Kidney glomerular epithelial cell (primary cell): ENCODE measurements at places on chromosomes 5 and 9.

- DNase-seq: no peak
These were observed 264.5 kb upstream of the ELAVL2 start for GRCh38 chr9:24090566-24090965.

GRCh38 chr9:14554886-14555285 lies 138.3 kb downstream of the ZDHHC21 start:
- no peak for DNase-seq

DNA sequence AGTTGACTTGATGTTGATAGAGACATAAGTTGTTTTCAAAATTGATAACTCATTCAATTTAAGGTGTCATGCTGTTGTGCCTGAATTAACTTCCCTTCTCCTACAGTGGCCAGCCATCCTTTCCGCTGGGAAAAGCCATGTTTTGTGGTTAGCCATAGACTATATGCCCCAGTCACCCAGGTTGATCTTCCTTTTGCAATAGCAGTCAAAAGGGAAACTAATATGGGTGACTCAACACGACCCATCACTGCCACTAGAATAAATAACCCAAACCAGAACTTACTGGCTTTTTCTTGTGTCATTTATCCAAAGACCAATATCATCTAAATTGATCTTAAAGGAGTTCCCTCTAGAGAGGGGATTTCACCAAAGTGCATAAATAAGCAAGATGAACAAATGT lies 87.4 kb downstream of the PTCD2 start:
- no peak for DNase-seq

DNA sequence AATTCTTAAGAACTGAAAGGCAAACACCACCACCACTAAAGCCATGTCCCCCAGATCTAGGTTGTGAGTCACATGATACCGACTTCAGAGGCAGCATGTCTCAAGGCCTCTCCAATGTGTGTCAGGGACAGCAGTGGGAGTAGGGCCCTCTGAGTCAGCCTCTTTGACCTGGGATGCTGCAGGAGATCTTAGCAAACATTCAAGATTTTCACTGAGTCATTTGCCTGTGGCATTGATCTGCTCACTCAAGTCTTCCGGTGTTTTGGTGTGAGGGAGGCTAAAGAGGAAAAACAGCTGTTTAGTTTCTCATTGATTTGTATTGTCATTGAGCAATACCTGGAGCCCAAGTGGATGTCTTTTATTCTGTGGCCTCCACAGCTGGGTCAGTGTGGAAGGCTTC lies 36.1 kb downstream of the TMC1 start:
- peak; percentile 77 for DNase-seq

DNA sequence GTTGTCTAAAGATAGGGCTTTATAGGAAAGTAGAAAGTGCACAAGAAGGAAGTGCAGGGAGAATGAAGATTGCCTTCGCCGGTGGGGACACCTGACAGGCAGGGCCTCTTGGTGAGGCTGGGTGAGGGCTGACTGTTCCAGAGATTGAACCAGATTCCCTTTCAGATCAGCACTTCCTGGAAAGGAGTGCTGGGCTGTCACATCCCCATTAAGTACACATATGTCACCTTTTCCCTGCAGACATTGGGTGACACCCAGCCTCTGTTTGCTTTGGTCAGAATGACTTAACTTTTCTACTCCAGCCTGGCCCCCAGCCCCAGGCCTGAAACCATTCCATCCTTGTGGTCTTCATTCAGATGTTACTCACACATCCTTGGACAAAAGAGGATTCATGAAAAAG lies 7.4 kb upstream of the SHROOM1 start:
- DNase-seq: no peak
